Cardiac muscle cell (in vitro differentiated cells and primary cell): ENCODE measurements at places on chromosomes 5 and 9. TPM values are rescaled to one million over a fixed set of nuclear protein-coding genes. Genes with fewer than 3 reads are reported as not detected.

DNA sequence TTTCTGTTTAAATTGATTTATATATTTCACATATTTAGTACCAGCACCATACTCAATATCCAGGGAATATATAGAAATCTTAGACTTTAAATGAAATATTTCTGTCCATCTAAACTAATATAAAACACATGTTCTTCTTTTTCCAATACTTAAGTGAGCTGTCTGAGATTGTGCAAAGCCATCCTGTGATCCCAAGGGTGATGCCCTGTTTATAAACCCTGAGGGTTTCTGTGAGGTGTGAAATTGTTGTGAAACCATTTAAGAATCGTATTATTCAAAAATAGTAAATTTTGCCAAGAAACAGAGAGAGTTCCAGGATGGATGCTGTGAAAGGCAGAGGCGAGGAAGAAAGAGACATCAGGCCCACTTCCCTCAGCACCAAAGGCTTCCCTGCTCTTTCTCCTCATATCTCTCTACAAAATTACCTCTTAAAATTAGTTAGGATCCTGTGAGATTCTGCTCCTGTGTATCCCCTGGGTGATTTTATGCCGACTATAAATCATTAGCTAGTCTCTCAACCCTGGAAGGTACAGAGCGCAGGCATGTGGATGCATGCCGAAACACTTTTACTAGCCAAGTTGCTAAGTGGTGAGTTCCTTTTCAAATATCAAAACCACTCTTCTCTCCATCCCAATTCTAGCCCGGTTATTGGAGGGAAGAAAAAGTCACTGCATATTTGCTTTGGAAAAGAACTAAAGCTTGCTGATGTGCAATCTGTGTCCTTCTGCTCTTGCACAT is 183.0 kb downstream of the GLIS3 start:
- no peaks in the 10 kb centered on the region for H3K27me3 ChIP-seq
- no peaks in the 10 kb centered on the region for H3K4me1 ChIP-seq
- H3K27ac ChIP-seq, result no peak overlapping the region
- no peaks in the 10 kb centered on the region for H3K36me3 ChIP-seq
- no peak overlapping the region for H3K4me3 ChIP-seq

DNA sequence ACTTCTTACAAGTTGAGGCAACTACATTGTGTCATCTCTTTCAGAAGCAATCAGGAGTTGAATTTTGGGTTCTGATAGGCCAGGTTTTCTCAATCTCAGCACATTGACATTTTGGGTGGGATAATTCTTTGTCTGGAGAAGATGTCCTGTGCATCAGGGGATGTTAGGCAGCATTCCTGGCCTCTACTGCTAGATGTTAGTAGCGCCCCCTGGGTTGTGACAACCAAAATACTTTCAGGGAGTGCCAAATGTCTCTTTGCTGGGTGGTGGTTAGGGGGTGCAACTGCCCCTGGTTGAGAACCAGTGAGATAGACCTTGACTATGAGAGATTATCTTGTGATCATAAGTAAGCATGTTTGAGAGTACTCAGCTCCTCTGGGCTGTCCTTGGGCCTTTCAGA is 164.3 kb upstream of the KLF9 start:
- DNase-seq, result no peak
- no peak overlapping the region for H3K27ac ChIP-seq
- H3K36me3 ChIP-seq, result no peaks in the 10 kb centered on the region
- no peaks in the 10 kb centered on the region for H3K4me1 ChIP-seq
- H3K4me3 ChIP-seq, result no peak overlapping the region

The GBGT1 gene
- 5.6 and 11.9 TPM in 2 replicates for total RNA-seq

The ADGRD2 gene
- not detected in 2 replicates for total RNA-seq
